ENCODE measurements at places on chromosomes 5 and 9. TPM values are rescaled to one million over a fixed set of nuclear protein-coding genes. Genes with fewer than 3 reads are reported as not detected.

GRCh38 chr5:81097713-81098112, 135.4 kb upstream of the CKMT2 start:
- no peak for DNase-seq

FLT4 gene
- 0.97 TPM for total RNA-seq

DNA sequence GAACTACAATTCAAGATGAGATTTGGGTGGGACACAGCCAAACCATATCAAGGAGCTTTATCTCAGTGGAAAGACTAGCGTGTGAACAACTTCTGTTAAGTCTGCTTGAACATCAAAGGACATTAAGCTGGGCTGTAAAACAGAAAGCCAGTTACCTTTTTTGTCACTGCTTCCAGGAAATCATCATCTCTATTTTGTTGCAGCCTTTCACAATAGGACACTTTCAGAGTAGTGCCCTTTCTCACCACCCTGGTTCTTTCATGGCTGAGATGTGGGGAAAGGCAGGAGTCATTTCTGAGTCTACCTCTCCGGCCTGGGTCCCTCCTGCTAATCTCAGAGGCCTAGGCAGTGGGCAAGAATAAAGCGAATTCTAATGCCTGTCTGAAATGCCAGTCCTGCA, 96.2 kb upstream of the PPP1R2B start:
- no peak for DNase-seq

DNA sequence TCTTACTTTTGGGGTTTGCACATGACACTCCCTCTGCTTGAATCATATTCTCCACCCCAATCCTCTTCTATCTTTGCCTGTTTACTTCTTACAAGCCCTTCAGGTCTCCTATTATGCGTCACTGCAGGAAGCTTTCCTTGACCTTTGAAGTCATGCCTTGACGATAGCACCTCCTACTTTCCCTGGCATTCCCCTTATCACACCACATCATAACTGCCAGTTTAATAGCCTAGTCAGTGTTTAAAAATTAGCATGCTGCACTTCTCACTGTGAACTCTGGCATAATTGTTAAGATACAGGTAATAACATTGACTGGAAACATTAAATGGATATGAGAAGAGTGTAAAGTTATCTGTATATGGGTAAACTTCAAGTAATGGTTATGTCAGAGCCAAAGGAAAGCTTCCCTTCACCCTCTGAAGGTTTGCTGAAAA, 37.1 kb upstream of the CEP120 start:
- no peak for DNase-seq

- DNase-seq = no peak
Measured at GRCh38 chr5:93092349-93093105, 488.5 kb downstream of the NR2F1-AS1 start.

DNA sequence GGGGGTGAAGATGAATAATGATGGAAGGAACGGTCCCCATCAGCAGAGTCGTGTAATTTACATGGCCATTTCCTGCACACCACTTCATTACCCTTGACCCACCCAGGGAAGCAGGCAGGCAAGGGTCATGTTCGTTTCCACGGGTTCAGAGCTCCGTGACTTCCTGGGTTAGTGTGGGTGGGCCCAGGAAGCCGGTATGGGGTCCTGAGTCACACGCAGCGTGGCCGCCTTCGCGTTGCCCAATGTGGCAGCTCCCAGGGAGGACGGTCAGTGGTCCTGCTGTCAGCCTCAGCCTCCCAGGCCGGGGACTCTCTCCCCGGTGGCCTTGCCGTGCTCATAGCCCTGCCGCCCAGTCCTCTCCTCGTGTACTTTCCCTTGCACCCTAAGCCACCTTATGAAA, 5.1 kb upstream of the TERT start:
- DNase-seq = no peak
